ENCODE measurements at places on chromosomes 2 and 18.

- DNase-seq: no peak
These were observed 62.6 kb downstream of the METTL4 start for GRCh38 chr18:2508678-2509077.

- no peak for DNase-seq
These were observed 69.2 kb upstream of the SLC9A2 start for GRCh38 chr2:102550151-102550550.

GRCh38 chr2:32172870-32173269, 7.2 kb downstream of the SLC30A6 start:
- DNase-seq: no peak

GRCh38 chr2:239075918-239076758, 228.3 kb downstream of the TWIST2 start:
- DNase-seq: no peak

GRCh38 chr2:156473445-156473844, 37.3 kb downstream of the GPD2 start:
- DNase-seq: no peak

DNA sequence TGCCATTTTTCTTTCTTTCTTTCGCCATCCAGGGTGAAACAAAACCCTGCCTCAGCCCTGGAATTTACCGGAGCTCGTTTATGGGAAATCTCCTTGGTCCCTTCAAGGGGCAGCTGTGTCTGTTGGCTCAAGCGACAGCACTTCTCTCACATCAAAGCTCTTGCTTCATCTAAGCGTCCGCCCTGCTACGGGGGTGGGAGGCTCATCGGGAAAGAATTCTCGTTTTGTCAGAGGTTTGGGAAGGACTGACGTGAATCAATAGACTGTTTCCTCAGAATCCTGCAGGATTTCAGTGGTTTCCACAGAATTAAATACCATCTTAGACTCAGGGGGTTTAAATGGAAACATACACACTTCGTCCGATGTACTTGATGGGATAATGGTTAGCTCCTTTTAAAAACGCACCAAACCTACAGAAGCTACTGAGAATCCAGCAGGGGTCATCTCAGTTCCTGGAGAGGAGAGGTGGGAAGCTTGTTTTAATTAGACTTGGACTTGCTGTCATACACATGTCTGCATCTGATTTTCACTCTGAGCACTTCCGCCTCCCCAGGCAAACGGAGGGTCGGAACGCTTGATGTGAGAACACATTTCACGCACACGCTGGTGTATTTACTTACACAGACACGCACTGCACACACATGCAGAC, 91.6 kb downstream of the ASB1 start:
- DNase-seq: no peak

- DNase-seq: no peak
These were observed 39.6 kb downstream of the PSMG2 start for GRCh38 chr18:12742453-12742852.

DNA sequence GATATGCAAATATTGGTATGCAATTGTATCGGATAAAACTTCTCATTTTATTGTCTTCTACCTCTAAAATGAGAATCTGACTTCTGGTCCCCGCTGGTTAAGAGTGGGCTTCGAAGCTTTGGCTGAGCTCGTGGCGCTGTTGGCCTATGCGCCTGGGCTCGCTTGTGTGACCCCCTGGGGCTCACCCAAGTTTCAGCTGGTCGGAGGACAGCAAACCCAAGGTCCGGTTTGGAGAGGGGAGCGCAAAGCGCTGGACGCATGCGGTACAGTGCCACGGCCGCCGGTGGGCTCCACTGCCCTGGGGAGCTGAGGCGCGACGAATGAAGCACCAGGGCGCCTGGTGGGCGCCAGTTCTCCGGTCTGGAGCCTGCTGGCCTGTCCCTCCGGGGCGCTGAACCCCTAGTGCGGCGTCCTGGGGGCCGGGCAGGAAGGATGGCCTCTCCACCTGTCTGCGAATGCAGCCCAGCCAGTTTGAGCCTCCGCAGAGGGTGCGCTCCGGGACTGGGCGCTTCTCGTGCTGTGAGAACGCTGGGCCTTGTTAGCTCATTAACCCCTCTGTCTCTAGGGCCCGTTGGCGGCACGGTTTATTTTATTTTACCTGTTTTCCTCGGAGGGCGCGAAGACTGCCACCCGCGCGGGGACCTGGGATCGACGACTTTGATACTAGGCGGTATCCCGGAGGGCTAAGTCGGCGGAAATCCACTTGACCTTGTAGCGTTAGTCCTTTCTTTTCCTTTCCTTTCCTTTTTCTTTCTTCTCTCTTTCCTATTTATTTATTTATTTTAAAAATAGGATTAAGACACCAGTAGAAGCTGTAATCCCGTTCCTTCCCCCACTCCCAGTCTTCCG, 10.4 kb downstream of the MEIS1 start:
- DNase-seq: no peak

GRCh38 chr2:240254337-240255164, 114.1 kb upstream of the OTOS start:
- DNase-seq: no peak

- DNase-seq: no peak
These were observed 177.8 kb downstream of the LNPK start for GRCh38 chr2:175824243-175824642.

DNA sequence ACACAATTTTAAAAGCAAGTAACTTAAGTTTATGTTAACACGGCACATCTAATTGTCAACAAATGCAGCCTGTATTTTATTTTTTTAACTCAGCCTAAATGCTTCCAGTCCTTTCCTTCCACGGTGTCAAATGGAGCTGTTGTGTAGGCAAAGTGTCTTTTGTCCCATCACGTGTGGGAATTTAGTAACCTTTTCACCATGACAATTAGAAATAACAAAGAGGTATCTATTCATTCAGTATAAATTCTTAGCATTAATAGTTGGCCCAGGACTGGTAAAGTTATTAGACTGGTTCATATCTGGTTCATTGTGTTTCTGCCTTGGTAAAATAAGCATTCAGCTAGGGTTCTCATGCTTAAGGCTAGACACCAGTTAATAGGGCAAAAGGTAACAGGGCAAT, 47.9 kb downstream of the FRZB start:
- no peak for DNase-seq

GRCh38 chr2:196966061-196966460, 39.6 kb upstream of the PGAP1 start:
- no peak for DNase-seq

DNA sequence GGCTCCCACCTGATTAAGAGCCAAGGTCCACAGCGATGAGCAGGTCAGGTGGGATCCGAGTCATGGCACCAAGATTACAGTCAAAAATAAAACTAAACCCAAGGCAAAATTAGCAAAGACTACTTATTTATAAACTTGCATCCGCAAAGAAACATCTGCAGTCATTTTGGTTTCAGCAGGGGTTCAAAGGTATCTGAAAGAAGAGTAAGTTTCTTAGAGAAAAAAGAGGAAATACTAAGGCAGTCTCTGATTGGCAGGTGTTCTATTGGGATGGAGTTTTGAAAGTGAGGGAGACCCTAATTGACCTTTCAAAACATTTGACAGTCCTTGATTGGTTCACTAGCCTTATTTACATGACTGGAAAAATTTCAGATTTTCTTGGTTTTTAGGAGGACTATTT, 11.0 kb upstream of the PLB1 start:
- peak; percentile 34 for DNase-seq

GRCh38 chr2:170155022-170155722, 22.8 kb upstream of the MYO3B start:
- DNase-seq: peak; percentile 32

GRCh38 chr2:98985905-98986666, 50.1 kb upstream of the CRACDL start:
- DNase-seq: no peak

DNA sequence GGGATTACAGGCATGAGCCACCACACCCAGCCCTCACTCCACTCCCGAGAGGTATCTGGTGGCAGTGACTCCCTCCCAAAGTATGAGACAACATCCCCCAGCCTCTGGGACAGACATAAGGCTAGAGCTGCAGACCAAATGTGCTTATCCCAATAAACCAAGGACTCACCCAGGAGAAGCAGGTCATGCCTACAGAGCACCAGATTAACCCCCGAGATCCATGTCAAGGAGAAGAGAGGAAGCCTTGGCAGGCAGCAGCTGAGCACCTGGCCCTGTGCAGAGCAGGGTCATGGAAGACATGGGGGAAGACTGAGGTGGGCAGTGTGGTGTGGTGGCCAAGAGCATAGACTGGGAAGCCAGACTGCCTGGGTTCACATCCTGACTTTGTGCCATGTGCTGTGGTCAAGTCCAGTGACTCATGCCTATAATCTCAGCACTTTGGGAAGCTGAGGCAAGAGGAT, 7.2 kb downstream of the RAB11FIP5 start:
- DNase-seq: no peak

GRCh38 chr18:56196495-56197225, 441.7 kb downstream of the TXNL1 start:
- DNase-seq: no peak

DNA sequence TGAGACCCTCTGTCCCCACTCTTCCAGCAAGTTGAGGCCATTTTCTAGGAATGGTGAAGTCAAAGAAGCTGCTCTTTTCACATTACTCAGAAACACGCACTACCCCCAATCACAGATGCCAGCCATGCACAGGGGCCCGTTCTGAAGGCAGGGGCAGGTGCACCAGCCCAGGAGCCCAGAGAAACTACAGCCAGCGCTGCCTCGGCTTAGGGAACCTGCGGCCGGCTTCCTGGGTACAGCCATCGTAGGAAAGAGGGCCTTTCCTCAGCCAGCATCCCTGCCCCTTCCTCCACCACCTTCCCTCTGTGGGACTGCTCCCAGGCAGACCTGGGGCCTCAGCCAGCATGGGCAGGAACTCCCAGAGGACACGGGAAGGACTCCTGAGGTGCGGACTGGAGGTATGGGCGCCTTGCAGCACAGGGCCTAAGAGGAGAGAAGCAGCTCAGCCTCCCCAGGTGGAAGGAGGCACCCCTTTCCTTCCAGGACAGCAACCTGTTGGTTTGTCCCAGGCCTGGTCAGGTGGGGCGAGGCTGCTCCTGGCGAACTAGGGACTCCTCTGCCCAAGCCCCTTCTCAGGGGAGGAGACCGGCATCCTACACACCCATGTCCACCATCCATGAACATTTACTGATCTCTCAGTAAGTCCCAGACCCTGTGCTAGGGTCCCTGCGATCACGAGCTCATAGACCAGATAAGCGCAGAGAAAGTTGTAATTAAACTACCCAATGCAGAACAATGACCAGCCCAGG, 99.0 kb upstream of the ID2 start:
- DNase-seq: no peak

DNA sequence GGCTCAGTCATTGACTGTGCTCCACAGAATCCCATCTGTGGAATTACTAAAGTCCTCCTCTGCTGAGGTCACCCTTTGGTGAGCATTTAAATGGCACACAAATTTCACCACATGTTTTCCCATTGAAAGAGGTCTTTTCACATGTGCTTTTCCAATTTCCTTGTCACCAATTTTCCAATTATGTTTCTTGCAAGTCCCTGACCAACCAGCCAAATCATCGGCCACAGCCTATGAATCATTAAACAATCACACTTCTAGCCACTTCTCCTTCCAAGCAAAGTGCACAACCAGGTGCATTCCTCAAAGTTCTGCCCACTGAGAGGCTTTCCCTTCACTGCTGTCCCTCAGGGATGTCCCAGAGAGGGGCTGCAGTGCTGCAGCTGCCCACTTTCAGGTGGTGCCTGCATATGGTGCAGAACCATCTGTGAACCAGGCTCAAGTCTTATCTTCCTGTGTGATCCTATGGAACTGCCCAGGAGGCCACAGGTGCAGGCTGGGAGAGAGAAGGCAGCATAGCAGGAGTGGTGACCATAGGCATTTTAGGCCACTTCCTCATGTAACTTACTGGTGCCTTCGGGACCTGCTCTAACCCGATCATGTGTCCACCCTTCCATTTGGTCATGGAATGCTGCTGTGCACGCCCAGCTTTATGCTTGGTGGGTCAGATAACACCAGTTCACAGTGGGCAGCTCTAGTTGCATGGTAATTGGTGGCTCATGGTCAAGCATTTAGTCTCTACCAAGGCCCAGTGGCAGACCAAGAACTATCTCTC, 153.0 kb downstream of the SEPTIN10 start:
- DNase-seq: no peak

- no peak for DNase-seq
These were observed 184.4 kb downstream of the TGIF1 start for GRCh38 chr18:3634250-3634939.

DNA sequence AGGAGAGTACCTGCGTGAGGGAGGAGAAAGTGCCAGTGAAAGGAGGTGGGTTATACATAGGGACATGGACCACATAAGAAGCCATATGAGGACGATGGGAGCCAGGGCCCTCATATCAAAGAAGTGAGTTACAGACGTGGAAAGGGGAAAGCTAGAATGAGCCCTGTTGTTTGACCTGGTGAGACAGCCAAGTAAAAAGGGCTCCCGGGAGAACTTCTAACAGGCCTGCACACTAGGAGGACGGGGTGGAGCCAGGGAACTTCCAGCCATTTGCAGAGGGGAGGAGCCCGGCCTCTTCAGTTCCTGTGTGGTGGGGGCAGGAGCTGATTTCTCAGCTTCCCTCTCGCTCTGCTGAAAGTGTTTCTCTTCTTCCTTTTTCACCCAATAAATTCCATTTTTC, 84.1 kb upstream of the SLC66A3 start:
- no peak for DNase-seq

- no peak for DNase-seq
These were observed 112.5 kb upstream of the SLC38A11 start for GRCh38 chr2:165067643-165068486.

- DNase-seq: no peak
These were observed 11.1 kb downstream of the CAPN10 start for GRCh38 chr2:240597419-240598181.

DNA sequence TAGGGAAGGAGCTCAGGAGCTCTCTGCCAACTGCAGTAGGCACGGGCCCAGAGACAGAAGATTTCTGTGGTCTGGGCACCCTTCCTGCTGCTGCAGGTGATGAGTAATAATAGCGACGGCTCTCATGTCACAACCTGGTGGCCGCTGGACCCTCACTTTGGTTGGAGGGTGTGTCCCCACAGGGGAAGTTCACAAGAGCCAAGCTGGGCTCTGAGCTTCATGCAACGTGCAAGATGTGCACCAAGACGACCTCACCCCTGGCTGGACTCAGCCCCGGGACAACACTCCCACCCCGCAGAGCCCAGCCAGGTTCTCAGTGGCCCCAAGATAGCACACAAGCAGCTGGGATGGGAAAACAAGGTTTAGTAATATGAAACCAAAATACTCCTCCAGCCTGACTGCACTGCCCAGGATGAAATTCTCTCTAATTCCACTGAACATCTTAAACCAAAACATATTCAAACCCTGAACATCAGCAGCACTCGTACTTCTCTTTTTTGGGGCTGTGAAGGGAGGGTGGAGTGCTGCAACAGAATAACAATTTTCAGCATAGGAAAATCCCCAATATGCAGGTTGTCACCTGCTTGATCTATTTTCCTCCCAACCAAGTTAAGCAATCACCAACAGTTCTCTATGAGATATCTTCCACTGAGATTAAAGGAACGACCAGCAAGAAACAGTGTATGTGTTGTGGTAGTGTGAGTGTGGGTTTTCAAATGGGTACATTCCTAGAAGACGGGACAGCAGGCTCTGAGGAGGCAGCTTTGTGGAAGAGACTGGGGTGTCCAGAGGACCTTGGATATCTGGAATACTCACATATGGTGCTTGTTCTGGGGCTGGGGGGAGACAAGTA, 26.5 kb downstream of the BCL2 start:
- no peak for DNase-seq

Measured in GM06990 (cell line).